Mammary epithelial cell (primary cell): ENCODE measurements at places on chromosomes 11 and 22. TPM values are rescaled to one million over a fixed set of nuclear protein-coding genes. Genes with fewer than 3 reads are reported as not detected.

Gene CSNK2A3
- total RNA-seq = 6.5 TPM

Gene C11orf97
- not detected in 2 replicates for total RNA-seq

Gene ARHGAP32
- 29.5 TPM for total RNA-seq

Gene MRGPRF
- not detected in 2 replicates for total RNA-seq

Gene MMP12
- not detected in 2 replicates for total RNA-seq

Gene MRGPRX3
- total RNA-seq = 5.8 TPM
